ENCODE measurements at places on chromosomes 7 and 10.

DNA sequence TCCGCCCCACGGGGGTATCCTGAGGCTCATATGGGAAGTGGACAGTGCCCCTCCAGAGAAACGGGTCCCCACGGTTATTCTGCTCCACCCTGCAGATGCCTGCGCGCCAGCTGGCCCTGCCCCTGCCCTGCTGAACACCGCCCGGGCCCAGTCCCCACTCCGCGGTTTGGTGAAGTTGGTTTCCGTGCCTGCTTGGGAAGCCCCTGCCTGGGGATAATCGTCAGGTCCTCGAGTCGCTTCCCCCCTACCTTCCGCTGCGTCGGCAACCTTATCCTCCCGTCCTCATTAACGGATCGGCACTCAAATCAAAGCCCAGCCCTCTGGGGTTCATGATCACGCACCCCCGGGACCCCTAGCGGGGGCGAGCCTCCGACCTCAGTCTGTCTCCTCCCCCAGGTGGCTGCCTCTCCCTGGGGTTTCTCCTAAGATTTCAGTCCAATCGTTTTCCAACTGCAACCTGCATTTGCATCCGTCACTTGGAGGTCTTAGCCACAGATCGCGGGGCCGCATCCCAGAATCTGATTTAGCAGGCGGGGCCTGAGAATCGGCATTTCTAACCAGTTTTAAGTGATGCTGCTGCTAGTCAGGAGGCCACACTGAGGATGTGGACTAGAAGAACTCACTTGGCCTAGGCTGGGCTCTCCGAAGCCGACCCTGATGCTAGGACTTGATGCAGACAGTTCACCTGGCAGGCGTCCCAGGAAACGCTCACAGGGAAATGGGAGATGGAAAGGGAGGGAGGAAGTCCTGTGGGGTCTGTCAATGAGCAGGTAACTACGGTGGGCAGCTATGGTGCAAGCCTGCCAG is 27.6 kb downstream of the WDR86 start:
- DNase-seq: no peak

DNA sequence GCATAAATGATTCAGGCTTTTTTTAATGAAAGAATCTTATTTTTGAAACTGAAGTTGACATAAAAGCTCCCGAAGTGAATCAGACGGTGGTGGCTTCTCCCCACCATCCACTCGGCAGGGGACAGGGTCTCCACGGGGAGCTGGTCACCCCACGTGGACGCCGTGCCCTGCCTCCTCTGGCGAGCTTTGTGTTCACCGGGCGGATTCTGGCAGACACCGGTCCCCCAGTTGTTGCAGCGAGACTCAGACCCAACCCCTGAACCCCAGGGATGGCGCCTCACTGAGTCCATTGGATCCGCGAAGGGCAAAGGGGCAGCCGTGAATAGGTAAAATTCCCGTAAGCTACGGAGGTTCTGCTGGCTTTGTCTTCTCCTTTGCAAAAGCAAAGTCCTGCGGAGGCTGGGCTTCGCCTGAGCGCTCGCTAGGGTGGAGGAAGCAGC is 38.4 kb downstream of the PTPRN2 start:
- no peak for DNase-seq

DNA sequence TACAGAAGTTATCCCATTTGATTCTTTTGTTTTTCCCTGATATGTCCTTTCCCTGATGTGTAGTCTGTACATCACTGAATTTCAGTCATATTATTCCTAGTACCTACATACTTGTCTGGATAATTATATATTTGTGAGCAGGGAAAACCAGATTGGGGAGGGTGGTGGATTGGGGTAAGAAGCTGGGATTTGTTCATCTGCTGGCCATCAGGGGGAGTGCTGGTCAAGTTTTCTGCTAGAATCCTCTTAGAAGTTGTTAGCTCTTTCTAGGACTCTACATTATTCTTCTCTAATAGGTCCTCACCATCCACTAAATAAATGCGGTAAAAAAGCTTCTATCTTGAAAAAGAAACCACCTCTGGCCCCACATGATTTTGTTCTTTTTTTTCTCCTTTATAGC is 232.7 kb upstream of the TAC1 start:
- no peak for DNase-seq

DNA sequence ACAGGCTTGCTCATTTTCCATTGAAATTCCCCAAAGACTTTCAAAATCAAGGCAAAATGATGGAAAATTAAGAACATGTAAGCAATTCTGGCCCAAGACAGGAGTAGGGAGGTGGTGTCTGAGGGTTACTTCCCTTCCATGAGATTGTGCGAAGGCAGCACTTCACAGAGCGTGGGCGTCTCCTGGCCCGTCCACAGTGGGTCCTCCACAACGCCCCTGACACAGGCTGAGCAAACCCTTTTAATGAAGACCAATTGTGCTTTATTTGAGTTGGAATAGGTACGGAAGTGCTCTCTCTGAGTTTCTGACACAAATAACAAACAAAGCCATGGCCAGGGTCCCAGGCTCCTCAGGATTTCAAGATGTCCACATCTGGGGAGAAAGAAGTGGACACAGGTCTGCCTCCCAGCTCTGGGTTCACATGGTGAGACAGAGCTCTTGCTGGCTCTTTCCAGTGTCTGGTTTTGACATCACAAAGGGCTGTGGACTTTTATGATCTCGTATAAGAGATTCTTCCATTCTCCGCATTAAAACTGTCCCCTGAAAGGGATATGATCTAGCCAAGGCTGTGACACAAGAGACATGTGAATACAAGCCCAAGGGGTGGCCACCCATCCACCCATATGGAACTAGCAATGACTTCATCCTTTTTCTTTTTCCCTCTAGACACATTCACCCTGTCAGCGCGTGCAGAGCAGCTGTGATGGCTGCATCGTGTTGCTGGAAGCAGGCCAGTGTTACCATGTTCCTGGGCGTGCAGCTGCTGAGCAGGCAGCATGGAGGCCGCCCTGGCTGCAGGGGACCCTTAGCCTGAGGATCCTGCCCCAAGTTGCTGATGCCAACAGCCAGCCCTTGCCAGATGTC is 145.6 kb downstream of the ADAM12 start:
- no peak for DNase-seq

GRCh38 chr7:42023262-42023661 is 213.7 kb downstream of the GLI3 start:
- no peak for DNase-seq

DNA sequence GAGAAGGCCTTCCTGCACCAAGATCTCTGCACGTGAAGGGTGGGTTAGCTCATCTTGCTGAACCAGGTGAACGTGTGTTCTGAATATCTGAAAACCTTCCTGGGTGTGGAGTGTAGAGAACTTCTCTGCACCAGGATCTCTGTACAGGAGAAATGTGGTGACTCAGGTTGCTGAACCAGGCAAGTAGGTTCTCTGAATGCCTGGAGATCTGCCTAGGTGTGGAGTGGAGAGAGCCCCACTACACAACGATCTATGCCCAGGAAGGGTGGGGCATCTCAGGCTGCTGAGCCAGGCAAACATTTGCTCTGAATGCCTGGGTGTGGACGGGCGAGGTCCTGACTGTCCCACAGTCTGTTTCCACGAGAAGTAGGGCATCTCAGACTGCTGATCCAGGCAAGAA is 1002.3 kb upstream of the KCND2 start:
- DNase-seq: no peak

- no peak for DNase-seq
Observed at GRCh38 chr7:36130236-36130945, 22.7 kb upstream of the EEPD1 start.

GRCh38 chr7:101470668-101471487 is 108.2 kb downstream of the COL26A1 start:
- DNase-seq: no peak

DNA sequence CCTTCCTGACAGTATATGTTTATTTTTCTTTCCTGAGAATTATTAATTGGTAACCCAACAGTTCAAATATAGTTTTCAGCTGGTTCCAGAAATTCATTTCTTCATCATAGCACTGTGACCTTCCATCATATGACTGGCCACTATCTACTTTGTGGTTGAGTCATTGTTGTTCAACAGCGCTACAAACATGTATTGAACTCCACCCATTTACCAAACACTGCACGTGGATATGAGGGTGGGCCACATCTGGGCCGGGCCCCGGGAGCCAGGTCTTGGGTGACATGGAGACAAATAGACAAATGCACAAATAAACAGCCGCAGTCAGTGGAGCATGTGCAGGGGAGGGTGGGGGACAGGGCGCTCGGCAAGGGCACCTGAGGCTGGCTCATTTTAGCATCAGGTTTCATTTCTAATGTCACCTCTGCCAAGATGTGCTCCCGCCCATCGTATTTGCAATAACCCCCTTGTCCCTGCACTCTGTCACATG is 24.0 kb upstream of the EEPD1 start:
- DNase-seq: no peak

Measured in anterior cingulate cortex (tissue), 58 donors.